ENCODE measurements at places on chromosomes 5 and 9.

DNA sequence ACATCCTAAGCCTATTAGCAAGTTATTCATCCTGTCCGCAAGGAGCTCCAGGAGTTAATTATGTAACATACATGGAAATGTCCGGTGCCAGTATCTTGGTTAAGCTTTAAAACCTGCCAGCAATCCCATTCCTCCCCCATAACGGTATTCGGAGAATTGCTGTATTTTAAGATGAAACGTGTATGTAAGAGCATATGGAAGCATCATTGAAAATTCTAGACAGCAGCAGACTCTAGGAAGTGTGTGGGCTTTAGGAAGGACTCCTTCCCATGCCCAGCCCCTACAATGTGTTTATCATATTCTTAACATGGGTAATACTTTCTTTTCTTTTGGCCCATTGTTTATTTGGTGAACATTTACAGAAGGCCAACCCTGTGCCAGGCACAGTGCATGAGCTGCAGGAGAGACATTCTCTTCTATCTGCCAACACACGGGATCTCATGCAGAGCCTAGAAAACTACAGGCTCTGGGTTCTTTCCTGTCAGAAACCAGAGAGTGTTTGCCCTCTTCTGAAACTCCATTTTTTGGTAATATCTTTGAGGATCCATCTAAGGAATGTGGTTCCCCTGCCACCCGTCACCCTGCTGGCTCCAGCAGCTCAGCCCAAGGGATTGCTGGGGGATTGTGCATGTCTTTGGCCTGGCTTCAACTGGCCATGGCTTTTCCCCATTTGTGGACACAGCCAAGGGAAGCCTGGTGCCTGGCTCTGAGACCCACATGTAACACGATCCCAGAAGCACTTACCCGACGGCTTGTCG, 15.1 kb downstream of the ANGPTL2 start:
- DNase-seq = no peak

DNA sequence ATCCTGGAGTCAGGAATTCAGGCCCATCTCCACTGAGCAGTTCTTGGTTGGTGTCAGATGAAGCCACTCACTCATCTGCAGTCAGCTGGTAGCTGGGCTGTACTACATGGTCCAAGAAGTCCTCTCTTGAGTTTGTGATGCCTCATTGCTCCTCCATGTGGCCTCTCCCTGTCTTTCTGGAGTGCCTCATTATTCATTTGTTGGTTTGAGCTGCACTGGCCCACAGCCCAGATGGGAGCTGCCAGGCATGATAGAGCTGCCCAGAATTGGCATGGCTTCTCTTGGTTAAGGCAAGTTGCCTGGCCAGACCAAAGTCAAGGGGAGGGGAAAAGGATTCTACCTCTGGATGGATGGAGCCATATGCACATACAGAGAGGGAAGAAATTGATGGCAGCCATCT, 8.0 kb downstream of the PTCD2 start:
- DNase-seq = no peak

GRCh38 chr9:85605905-85606304, 135.8 kb downstream of the AGTPBP1 start:
- no peak for DNase-seq

DNA sequence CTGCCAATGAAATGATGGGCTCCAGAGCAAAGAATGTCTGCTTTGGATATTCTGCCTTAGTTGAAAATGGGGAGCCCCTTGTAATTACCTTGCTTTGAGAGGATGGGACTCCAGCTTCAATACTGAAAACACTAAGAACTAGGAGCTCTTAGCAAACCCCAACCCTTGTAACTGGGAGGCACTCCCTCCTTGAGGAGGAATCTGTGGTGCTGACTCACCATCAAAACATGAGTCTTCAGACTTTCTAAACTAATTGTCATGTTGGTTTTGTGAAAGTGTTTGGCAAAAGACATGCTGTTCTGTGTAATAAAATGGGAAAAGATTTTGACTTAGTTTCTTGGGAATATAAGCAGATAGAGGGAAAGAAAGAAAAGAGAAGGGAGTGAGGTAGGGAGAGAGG, 91.9 kb upstream of the PTPRD start:
- no peak for DNase-seq
